ENCODE measurements at places on chromosomes 6 and 20.

DNA sequence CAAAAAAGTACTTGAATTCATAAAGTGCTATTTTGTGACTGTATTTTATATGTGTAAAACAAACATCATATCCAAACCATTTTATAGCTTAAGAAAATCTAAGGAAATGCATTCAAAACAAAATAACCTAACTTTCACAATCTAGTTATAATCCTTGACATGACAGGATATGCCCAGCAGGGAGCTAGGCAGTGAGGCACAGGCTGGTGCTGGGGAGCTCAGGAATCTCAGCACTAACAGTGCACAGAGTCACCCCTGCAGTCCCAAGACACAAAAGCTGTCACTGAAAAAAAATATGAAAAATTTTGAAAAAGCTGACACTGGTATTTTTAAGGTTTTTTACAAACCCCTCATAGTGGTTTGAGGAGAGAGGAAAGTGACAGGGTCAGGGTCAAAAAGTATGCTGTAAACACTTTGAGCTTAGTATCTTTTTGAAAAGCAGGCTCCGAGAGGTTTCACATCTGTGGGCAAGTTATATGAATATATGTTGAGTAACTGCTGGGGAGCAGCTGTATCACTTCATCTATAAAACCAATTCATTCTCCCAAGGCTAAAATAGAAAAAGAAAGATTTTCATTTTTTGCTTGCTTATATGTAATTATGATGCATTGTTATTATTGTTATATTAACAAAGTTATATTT lies 24.1 kb downstream of the LGSN start:
- DNase-seq: no peak

- DNase-seq: no peak
These were observed 86.9 kb downstream of the COL21A1 start for GRCh38 chr6:56160489-56160888.

DNA sequence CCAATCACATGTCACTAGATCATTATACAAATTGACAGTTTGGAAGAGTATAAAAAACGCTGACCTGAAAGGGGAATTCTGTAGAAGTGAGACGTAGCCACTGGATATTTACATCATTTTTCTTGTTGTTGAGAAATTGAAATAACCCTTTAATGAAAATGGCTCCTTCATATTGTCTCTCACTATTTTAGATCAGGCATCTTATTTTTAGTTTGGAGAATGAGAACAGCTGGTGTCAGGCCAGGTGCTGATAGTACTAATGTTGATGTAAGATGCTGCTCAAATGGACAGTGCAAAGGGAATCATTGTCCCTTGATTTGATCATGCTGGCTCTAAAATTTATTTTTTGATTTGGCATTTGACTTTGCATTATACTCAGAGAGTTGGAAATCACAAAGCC lies 17.4 kb downstream of the NKAIN2 start:
- DNase-seq: no peak

DNA sequence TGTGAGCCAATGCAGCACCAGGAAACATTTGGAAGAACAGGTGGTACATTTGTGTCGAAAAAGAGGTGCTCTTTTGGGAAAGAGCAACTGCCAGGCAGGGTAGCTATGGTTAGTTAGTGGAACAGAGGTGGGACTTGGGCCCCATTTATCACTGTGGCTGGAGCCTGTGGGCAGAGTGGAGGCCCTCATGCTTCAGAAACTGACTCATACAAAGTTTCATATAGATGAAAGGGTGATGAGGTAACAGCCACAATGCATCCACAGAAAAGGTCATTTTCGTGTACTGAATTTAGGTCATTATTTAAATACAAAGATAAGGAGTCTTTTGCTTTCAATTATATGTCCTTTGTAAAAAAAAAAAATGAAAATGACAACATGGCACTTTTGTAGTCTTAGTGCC lies 76.4 kb upstream of the HS3ST5 start:
- DNase-seq: no peak

DNA sequence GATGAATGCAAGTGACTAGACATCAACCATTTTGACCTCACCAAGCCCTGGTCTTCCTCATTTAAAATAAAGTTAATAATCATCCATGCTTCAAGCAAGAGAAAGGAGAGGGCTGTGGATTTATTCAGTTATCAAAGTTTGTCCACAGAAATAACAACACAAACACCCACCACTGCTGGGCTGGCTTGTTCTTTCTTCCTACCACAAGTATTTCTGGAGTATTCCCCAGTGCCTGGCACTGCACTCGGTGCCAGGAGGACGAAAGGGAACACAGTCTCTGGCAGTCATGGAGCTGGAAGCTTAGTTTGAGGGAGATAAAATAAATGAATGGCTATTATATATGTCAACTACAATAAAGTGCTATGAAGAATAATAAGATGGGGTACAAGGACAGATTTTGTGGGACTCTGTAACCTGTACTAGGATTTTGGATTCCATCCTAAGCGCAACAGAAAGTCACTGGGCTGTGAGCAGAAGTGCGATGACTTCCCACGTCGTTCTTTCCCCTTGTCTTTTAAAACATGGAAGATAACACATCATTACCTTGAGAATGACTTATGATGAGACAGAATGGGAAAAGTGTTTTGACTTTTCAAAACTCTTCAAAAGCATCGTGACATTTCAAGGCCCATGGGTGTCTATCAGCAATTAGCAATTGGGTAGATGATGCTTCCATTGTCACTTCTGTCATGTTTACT lies 74.5 kb upstream of the TRAF3IP2 start:
- no peak for DNase-seq

DNA sequence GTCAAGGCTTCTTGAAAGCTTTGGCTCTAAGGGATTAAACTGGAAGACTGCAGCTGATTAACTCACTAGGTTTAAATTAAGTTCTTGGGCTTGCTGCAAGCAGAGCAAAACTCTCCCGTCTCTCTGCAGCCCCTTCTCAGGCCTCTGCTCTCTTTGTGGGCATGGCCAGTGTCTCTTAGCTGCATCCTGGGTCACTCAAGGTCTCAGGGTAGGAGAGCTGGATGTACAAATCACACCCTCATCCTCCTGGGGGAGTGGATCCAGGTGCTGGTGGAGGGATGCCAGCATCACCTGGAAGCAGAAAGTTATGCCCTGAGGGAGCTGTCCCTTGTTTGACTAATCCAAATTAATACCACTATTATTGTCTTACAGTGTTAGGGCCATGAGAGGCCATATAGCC lies 35.8 kb downstream of the GCM1 start:
- no peak for DNase-seq

DNA sequence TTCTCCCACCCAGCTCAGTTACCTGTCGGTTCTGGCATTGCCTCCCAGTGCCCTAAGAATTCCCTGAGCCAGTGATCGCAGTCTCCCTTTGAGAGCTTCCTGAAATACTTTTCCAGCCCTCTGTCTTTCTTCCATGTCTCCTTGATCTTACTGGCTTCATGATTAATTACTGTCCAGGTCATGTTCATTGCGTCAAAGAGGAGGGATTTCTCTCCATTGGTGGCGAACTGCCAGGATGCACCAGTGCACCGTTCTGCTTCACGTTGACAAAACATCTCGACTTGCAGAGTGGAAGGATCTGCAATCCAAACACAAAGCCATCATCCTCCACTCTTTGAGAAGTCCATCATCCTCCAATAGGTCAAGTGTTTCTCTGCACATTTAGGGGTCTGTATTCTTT lies 8.6 kb downstream of the RAET1E start:
- no peak for DNase-seq

DNA sequence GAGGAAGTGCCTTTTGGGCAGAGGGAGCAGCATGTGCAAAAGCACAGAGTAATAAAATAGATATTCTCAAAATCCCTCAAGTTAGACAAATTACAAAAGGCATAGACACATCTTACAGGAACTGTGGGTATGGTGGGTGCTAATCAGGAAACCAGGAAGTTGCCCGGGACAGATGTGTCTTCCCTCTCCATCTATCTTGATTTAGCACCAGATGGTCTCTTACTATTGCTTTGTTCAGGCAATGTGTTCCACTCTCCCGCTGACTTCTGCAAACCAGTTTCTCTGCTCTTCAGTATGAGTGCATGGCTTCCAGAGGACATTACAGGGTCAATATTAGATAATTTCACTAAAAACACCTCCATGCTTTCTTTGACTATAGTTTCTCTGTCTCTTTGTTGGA lies 13.2 kb downstream of the CITED2 start:
- no peak for DNase-seq

DNA sequence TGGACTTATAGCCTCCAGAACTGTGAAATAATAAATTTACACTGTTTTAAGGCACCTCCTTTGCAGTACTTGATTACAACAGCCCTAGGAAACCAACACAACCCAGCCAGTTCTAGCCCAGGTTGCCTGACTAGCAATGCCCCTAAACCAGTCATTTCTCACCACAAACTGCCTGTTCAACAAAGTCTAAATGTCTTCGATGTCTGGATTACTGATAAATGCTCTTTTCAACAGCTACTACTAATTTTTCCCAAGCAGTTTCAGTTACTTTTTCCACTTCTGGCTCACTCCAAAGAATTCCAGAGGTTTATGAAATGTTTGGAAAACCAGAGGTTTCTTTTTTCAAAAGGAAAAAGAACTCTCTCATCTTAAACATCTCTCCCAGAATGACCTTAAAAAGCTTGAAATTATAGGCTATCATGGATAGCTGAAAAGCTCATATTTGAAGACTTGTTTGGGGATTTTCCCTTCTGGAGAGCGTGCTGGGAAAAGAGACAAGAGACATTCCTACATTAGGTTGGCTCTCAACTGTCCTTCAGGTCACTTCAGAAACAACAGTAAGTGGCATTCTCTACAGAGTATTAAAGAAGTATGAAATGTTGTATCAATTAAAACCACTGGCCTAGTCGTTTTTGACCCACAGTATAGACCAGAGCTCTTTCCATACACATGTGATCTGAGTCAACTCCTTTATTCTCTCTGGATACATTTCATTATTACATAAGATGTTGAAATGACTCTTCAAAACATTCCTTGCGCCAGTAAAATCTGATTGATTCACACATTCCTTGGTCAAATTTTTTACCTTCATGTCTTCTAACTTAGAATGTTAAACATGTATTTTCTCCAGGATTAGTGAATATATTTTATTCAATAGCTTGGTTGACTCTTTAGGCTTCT lies 265.9 kb downstream of the COL12A1 start:
- no peak for DNase-seq

GRCh38 chr6:21615504-21615903 lies 22.0 kb downstream of the SOX4 start:
- no peak for DNase-seq

DNA sequence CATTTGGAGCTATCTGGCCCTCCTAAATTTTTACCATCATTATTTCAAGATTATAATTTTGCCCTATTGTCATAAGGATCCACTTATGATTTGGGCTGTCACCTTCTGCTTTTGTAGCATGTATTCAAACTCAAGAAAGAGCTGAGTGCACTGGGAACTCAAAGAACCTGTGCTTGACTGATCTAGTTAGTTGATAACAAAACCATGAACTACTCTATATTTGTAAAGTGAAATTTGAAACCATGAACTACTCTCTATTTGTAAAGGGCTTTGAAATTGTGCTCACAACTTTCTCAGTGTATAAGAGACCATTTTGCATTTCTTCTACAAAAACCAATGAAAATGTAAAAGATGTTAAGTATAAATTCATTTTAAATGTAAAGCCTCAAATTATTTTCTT lies 77.5 kb upstream of the POPDC3 start:
- no peak for DNase-seq

DNA sequence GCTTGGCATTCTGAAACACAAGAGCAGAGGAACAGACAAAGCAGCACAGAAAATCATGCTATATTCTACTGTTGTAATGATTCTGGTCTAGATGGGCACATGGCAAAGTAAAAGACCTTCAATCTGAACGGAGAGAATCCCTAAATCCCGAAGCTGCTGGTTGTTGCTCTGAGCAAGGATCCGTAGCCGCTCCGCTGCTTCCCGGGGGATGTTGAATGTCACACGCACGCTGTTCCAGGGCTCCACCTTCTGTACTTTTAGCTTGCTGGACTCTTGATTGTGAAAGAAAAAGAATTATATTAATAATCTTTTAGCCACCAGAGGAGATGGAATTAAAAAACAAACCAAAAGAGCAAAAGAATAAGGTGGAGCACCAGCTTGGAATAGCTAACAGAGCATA lies 49.3 kb downstream of the NCOA6 start:
- no peak for DNase-seq

- no peak for DNase-seq
These were observed 14.9 kb downstream of the DYNLT1 start for GRCh38 chr6:158629367-158630221.

GRCh38 chr6:65979120-65979519 lies 272.1 kb upstream of the EYS start:
- DNase-seq: no peak

GRCh38 chr6:35376281-35376680 lies 33.9 kb downstream of the PPARD start:
- DNase-seq: no peak

DNA sequence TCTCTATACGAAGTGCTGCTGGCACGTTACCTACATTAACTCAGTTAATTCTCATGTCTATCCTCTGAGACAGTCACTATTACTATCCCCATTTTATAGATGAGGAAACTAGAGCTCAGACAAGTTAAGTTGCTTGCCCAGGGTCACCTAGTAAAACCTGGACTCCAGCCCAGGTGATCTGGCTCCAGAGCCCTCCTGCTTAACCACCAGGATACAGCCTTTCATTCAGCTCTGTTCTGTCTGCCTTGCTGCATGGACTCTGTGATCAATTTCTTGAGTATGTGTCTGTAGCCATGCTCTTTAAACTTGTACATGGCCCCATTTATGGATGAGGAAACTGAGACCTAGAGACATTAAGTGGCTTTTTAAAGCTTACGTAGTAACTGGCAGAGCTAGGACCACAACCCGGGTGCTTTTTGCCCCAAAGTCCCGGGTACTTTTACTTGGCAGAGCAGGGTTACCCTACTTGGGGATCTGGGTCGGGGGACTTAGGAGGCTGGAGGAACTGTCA lies 4.7 kb downstream of the CDKN1A start:
- no peak for DNase-seq

DNA sequence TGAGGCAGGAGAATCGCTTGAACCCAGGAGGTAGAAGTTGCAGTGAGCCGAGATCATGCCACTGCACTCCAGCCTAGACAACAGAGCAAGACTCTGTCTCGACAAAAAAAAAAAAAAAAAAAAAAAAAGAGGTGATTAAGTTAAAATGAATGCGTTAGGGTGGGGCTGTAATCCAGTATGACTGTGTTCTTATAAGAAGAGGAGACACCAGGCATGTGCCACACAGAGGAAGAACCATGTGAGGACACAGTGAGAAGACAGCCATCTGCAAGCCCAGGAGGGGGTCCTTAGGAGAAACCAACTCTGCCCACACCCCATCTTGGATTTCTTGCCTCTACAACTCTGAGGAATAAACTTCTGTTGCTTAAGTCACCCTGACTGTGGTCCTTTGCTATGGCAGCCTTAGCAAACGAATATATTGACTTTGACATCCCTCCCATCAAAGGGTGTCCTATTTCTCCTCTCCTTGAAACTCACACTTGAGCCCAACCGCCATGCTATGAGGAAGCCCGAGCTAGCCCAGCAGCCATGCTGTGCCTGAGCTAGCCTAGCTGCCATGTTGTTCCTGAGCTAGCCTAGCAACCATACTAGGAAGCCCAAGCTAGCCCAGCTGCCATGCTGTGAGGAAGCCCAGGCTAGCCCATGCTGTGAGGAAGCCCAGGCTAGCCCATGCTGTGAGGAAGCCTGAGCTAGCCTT lies 15.8 kb upstream of the PPP1R16B start:
- DNase-seq: no peak
